ENCODE measurements at places on chromosomes 7 and 10.

- DNase-seq, result no peak
Measured at GRCh38 chr10:103921750-103922195, 3.8 kb upstream of the STN1 start.

DNA sequence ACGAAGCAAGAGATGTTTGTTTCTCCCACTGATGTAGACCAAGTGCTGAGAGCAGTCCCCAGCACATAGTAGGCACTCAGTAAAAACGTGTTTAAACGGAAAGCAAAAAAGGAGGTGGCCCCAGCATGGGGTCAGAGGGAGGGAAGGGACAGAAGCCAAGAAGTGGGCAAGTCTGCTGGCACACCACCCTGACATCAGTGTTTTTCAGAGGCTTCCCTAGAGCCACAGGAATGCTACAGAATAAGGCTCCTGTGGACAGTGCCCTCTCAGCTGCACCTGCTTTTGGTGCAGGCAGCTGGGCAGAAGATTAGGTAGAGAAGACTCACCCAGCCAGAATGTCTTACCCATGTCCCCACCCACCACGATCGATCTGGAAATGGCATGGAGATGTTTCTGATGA is 8.3 kb upstream of the ANKRD1 start:
- DNase-seq, result no peak

DNA sequence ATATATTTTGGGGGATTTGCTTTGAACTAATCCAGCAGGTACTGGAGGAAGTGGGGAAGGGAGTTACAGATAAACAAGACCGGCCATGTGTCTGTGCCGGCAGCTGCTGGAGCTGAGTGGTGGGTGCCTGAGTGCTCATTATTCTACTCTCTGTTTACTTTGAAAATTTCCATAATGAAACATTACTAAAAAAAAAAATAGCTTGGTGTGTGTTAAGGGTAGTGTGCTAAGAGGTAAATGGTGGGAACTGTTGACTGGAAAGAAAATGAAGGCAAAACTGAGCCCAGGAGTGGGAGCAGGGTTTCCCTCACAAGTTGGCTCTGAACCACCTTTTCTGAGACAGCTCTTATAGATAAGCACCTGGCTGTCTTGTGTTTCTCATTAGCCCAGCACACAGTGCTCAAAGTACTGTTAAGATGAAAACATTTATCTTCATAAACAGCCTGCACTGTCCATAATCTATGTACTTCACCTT is 50.6 kb downstream of the PARD3 start:
- no peak for DNase-seq

DNA sequence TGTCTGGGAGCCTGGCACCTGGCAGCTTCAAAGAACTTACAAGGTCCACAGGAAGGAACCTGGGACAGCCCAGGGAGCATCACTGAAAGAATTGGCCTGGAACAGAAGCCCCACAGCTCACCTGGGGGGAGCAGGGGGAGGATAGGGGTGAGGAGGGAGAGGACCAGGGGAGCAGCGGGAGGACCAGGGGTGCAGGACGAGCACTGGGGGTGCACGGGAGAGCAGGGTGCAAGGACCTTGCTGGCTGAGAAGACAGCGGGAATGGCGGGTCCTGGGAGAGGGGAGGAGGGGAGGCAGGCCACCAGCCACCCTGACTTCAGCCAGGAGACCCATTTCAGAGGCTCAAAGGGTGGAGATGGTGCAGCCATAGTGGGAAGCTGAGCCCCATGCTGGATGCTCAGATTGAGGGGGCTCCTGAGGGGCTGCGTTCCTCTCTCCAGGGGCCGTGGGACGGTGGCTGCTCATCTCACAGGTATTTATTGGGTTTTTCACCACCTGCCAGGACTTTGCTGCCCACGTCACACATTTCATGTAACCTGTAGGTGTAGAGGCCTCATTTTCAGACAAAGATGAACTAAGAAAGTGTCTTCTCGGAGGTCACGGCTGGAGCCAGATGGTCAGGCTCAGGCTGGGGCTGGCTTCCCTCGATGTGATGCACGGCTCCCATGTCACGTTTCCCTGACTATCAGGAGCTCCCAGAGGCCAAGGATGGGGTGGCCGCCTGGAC is 110.1 kb downstream of the WDR37 start:
- DNase-seq, result no peak

GRCh38 chr10:44153918-44154670 is 230.8 kb downstream of the CXCL12 start:
- no peak for DNase-seq
